ENCODE measurements at places on chromosomes 3 and 15.

DNA sequence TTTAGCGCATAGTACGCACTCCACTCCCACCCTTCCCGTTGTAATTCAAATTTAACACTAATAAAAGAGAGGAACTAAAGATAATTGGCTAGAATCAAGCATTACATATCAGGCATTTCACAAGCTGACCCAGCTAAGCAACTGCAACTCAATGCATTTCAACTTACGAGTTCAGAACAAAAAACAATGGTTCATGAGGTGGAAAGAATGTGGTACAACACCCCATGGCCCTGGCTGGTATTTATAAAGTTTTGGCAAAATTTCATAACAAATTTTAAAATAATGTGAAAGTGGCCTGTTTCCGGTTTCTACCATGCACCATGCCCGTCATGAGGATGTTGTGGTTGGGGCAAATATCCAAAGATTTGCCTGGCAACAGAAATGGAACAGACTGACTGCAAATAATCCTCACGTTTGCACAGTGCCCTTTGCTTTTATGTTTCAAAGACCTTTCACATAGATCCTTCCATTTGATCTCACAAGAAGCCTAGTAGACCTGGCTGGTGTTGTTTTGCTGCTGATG lies 455.3 kb upstream of the NR2F2 start:
- no peak for DNase-seq

DNA sequence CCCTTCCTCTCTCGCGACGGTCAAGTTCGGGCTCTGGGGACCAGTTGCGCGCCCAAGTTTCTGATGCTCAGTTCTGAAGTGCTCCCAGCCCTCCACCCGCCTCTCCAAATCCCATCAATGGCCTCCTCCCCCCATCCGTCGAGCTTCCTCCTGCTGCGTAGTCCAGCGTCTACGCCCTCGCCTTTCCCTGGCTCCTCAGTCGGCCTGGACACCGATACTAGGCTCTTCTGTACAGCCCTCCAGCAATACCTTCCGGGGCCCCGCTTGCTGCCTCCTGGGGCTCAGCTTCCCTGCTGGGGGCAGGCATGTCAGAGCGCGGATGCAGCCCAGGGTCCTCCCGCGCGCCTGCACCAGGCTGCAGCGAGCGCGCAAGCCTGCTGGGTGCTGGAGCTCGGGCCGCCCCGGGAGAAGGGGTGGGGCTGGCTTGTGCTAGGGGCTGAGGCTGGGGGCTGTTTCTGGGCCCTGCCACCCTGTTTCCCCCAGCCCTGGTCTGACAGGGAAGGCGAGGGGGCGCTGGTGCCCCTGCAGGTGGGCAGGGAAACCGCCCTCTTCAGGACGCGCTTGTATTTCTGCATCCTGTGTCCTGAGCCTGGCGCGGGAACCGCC lies 353.3 kb upstream of the SUCLG2 start:
- DNase-seq: no peak

GRCh38 chr3:13272831-13273603 lies 147.1 kb downstream of the NUP210 start:
- DNase-seq: no peak

DNA sequence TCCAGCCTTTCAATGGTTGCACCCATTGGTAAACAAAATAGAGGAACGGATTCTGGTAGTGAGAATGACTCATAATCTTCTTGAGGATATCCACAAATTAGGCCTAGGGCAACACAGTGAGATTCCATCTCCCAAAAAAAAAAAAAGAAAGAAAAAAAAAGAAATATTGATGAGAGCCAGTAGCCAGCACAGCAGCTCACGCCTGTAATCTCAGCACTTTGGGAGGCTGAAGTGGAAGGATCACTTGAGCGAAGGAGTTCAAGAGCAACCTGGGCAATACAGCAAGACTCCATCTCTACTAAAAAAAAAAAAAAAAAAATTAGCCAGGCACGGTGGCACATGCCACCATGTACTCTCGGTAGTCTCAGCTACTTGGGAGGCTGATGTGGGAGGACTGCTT lies 51.9 kb downstream of the DENND4A start:
- no peak for DNase-seq

- no peak for DNase-seq
These were observed 61.1 kb downstream of the SLC6A6 start for GRCh38 chr3:14463330-14464140.

- DNase-seq: no peak
These were observed 307.7 kb downstream of the ARRDC4 start for GRCh38 chr15:98268163-98268562.

DNA sequence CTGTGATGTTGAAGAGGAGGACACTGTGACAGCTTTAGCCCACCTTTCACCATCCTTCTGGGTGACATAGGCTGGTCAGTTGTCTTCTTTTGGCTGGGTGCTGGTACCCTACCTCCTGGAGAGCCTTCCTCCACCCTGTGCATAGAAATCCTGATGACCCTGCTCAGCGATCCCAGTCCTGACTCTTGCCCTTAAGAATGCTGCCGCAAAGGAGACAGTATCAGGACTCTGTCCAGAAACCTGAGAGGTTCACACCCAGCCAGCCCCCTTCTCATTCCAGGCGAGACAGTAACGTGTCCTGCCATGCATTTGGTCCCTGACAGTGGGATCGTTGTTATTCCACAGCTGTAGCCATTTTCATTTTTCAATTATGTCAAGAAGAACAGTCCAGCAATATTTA lies 312.8 kb upstream of the CHRM5 start:
- DNase-seq: no peak

DNA sequence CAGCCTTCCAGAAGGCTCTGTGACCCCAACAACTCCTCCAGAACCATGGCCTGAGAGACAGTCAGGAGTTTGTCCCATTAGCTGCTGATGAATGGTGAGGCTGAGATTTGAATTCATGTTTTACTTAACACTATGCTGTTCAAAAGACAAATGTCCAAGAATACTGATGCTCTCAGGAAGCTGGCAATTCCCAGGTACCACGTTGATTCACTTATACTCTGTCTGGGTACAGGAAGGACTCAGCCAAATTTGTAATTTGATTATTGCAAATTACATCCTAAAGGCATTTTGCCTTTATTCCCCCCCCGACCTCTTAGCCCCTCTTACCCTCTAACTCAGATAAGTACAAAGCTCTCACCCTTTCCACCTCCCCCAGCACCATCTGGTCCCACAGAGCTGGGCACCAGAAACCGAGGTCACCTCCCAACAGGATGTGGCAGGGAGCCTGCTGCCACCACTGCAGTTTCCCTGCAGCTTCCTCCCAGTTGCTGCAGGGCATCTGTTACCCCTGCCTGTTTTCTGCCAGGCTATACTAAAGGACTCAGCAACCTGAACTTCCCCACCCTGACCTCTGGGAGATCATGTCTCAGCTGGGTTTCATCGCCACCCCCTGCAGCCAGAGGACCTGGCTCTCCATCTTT lies 33.6 kb downstream of the EAF1 start:
- DNase-seq: no peak
